ENCODE measurements at places on chromosomes 6 and 20.

- DNase-seq = no peak
Observed at GRCh38 chr20:48801197-48801596, 26.6 kb downstream of the PREX1 start.

DNA sequence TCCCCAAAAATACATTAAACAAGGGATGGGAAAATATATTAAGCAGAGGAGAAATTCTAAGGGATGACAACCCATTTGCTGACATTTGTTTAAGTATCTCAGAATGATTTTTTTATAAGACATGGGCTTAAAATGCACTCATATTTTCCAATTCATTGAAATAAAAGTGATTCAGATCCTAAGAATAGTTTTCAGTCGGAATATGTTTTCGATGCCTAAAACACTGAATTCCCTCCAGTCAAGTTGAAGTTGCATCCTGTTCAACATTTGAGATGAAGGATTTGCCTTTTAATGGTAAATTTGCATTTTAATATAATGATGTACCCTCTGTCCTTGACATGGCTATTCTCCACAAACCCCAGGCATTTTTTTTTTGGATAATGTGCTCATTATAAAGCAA lies 79.3 kb downstream of the PTCHD4 start:
- DNase-seq = no peak

DNA sequence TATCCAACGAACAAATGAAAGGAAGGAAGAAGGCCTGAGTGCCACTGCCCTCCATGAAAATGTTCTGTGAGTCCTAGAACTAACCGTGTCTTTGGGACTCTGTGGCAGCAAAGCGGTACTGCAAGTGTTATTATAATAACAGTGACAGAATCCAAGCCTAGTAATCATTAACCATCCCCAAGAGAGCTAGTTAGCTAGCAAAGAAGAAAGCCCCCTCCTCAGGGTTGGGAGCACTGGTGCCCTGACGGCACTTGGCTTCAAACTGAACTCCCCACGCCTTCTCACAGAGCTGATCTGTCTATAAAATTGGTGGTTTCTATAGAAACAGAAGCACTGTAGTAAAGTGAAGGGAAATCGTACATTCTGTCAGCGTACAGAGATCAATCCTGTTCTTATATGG lies 239.8 kb downstream of the PTPRT start:
- DNase-seq = no peak

- DNase-seq = no peak
Observed at GRCh38 chr6:112413780-112414179, 66.7 kb downstream of the RFPL4B start.

- DNase-seq = no peak
Observed at GRCh38 chr20:24582373-24583168, 113.1 kb downstream of the SYNDIG1 start.

DNA sequence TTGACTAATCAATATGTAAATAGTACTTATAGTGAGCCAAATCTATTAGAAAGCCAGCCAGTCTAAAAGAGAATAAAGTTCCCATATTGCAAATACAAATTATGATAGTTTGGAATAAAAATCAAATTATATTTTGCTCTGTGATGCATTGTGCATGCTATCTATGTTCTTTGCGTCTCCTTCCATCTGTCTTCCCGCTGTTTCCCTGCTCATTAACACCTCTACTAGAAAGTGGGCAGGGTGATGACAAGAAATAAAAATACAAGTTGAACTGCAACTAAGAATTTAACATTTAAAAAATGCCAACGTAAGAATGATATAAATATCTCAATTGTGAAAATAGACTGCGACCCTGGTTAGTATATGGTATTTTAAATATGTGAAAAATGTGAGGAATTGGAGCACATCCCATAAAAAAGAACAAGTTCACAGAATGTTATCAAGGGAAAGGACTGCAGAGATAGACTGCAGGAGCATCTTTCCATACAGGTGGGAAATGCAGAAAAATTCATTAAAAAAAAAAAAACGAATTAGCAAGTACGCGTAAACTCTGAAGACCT lies 157.6 kb upstream of the PDE7B start:
- DNase-seq = no peak

- DNase-seq = no peak
Observed at GRCh38 chr20:43843096-43843964, 71.3 kb upstream of the TOX2 start.

- DNase-seq = no peak
Observed at GRCh38 chr6:31467151-31467550, 30.8 kb upstream of the MICB start.

- DNase-seq = no peak
Observed at GRCh38 chr6:27547157-27548075, 74.5 kb upstream of the ZNF184 start.

DNA sequence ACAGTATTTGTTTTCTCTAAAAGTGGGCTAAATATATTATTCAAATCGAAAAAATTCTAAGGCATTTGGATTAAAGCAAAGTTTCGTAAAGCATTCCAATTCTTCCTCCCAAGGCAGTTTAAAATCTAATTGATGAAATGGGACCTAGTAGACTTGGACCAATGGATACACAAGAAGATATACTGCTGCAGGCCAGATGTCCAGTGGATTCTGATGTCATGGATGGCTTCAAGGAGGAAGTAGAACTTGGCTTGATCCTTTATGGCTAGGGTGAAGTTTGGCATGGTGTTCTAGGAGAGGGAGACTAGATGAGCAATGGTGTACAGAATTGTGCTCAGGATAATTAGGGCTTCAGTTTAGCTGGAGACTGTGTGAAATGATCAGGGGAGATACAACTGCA lies 559.5 kb upstream of the MMS22L start:
- no peak for DNase-seq

DNA sequence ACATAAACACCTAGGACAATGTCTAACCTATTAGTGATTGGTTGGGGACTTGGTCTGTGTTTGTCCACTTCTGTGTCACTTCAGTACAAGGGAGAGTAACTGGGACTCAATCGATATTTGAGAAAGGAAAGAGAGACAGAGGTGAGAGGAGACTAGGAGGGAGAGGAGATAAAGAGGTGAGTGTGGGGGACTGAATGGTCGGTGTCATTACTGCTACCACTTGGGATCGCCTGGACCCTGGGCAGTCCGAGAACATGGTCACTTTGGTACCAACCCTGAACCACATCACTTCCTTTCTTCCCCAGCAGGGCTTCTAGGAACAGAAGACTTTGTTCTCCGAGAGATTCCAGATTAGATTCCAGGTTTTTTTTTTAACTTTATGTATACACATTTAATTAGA lies 63.7 kb downstream of the GPR6 start:
- no peak for DNase-seq

DNA sequence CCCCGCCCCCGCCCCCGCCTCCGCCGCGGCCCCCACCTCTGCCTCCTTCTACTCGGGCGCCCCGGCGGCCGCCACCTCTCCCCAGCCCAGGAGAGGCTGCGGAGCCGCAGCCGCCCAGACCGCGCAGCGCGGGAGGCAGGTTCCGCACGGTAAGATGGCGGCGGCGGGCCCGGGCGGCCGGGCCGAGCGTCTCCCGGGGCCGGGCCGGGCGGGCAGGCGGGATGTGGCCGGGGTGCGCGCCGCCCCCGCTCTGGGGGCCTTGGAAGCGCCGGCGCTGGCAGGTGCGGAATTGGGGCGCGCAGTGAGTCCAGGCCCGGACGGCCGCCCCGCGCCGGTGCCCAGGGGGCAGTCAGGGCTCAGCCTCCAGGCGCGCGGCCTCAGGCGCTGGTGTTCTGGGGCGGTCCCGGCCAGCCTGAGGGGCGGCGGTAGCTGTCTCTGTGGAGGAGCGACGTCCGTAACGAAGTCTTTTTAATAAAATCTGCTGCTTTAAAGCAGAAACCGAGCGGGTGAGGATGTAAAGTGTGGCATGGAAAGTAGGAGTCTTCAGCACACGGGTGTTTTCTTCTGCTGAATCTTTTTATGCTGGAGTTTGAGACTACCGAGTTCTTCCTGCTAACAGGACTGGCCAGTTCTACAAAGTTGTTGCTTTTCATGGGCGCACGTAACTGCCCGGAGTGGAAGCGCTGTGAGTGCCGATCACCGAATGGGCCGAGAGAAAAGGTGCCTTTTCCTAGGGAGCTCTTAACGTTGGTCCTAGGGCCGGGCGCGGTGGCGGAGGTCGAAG lies at the start of gene GID8:
TSS of gene GID8 (plus strand) at position 43 of the 784 bp plus-strand sequence. CDS start 3,356 bp downstream, outside the sequence.
- no peak for DNase-seq

DNA sequence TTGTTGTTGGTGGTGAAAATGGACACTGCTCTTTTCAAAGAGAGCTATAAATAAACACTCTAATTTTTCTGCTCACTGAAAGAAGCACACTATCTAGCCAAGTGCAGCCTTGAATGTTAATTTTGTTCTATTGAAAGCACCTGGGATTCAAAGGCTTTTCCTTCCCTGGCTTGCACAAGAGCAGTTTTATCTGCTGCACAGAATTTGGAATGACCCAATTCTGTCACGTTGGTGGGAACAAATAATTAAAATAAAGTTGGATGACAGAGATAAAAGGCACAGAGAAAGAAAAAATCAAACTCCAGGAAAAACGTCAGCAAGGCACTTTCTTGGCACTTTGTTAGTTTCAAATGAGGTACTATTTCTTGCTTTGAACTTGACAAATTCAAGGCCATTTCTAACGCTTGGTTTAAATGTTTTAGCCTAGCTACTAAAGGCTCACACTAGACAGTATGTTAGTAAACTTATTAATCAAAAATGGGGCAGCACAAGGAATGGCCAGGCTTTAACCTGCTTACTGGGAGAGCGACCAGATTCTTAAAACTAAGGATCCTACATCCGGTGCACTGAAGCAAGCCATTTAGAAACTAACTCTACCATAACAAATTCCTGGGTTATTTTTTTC lies 145.5 kb upstream of the ARG1 start:
- no peak for DNase-seq

GRCh38 chr20:56656632-56657031 lies 27.5 kb downstream of the TFAP2C start:
- DNase-seq = no peak

- DNase-seq = no peak
Observed at GRCh38 chr6:12032783-12033573, 20.9 kb downstream of the HIVEP1 start.

DNA sequence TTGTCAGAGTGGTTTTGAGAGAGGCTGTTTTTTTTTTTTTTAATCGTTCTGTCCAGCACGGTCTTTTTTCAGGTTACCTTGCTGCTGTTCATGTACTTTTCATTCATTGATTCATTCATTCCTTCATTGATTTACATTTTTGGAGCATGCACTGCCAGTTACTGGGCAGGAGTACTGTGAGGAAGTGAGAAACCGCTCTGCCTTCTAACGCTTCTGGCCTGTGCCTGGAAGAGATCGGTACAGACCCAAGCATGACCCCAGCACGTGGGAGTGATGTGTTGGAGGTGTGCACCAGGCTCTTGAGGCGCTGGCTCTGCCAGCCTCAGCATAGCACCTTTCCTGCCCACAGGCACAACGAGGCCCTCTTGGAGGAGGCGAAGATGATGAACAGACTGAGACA lies 9.1 kb downstream of the RIPK1 start:
- no peak for DNase-seq

DNA sequence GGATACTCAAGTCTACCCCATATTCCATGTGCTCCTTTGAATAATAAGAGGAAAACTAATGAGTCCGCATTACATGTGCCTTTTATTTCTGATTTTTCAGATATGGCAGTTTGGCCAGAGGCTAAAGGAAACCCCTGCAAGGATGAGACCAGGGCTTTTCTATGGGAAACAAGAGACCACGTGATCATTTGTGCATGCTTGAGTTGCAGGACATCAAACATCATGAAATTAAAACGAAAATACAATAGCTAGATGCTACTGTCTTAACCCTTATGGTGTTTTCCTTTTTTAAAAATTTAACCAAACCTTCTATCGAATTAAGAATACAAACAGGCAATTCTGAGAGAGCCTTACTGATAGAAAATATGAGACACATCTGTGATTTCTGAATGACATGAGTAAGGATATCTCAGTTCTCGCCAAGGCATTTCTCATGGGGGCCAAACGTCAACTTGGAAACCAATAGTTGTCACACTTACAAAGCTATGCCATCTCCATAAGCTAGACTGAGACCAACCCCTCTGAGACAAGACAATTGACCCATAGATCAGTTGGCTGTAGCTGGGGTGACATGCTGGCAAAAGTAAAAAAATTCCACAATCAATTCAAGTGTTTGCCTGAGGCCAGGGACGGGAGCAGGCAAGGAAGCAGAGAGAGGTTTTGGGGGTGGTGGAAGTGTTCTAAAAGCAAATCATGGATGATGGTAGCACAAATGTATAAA lies 52.8 kb downstream of the RIPOR2 start:
- DNase-seq = no peak

- DNase-seq = no peak
Observed at GRCh38 chr6:139588076-139588639, 213.7 kb upstream of the CITED2 start.

DNA sequence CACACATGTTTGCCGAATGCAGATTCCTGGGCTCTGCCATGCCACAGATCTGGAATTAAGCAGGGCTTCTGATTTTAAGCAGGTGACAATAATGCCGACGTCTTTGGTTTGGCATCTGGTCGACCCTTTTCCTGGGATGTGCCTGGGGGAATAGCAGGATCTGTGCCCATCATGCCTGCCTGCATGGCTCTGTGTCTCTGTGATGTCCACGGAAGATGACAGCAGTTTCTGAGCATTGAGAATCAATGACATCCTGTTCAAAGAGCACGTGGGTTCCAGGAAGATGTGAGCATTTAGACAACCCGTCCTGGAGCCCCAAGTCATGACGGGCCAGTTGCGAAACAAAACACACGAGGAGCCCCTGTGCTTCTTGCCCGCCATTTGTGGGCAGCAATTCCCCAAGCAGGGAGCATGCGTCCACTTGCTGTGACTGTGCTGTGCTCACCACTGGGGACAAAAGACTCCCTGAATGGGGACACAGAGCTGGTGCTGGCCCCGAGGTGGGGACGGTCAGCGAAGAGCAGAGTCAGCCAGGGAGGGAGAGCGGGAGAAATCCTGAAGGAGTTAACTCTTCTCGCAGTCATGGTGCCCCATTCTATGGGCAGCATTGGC lies 110.1 kb downstream of the ERMARD start:
- no peak for DNase-seq

DNA sequence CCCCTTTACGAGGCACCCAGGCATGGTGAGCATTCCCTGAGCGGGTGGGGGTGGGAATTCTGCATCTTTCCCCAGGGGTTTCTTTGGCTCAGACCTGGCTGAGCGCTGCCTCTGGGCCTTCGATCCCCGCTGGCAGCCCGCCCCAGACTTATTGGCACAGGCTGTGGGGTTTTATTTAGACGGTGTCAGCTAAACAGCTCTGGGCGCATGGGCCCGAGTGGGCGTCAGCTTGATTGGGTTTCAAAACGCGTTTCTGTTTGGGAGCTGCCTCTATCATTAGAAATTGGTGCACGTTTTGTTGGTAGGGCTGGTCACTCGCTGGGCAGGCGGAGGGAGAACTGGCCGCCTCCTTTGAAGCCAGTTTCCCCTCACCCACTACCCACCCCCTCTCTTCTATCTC lies 21.0 kb downstream of the PMEPA1 start:
- DNase-seq = no peak

Measured in activated CD8-positive, alpha-beta memory T cell treated with anti-CD3 and anti-CD28 coated beads for 1 hour (primary cell).